IgD-negative memory B cell (primary cell): ENCODE measurements at places on chromosomes 6 and 20. TPM values are rescaled to one million over a fixed set of nuclear protein-coding genes. Genes with fewer than 3 reads are reported as not detected.

UST gene
- 1.3 TPM for polyA plus RNA-seq

OPN5 gene
- not detected for polyA plus RNA-seq

PBOV1 gene
- not detected for polyA plus RNA-seq

SYNDIG1 gene
- not detected for polyA plus RNA-seq

PAK5 gene
- not detected for polyA plus RNA-seq

KIF25 gene
- not detected for polyA plus RNA-seq

SPATS1 gene
- not detected for polyA plus RNA-seq
